ENCODE measurements at places on chromosomes 7 and 10.

DNA sequence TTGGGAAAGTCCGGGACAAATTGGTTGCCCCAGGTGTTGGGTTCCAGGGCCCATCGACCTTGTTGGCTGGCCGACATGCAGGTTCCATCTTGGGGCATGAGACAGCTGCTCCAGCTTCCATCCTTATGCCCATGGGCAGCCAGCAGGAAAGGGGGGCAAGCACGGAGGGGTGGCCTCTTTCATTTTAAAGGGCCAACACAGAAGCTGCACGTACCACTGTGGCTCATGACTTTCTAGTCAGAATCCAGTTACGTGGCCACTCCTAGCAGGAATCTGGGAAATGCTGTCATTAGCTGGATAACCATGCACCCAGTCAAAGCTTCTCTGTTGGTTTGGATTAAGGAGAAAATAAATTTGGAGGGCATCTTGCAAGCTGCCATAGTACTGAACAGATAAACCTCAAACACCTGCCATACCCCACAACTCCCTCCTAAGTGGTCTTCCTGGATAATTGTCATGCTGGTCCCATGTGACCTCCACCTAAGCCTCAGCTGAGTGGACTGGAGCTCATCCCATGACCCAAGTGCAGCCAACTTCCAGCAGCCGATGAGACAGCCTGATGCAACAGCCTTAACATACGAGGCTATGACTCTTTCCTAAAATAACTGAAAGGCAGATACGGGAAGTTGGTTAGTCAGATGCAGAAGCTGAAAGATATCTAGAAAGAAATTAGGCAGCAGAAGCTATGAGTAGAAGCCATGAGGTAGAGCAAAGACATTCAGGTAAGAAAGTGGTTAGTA lies 21.4 kb upstream of the GSDME start:
- no peak for DNase-seq

DNA sequence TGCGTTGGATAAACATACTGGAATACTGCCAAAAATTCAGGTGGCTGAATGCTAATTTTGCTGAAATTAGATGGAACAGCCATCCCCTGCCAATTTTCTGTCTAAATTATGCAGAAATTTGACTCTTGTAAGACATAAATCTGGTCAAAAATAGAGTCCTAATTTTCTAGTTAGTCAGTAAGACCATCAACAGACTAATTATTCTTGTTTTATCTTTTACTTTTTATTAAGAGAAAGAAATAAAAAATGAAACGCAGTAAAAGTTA lies 110.3 kb upstream of the GATA3 start:
- DNase-seq, result no peak

DNA sequence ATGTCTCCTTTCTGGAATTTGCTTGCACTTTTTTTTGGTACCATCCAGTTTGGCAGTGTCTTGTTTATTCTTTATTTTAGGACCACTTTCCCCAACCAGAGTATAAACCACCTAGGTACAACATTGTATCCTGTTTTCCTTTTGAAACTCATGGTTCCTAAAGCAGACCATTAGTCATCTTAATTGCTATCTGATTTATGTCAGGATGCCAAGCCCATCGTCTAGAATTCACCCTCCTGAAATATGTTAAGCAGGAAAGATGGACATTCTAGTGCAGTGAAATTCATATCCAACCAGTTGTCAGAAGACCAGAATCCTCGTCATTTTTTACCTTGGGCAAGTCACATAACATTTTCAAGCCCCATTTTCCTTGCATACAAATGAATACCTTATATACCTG lies 223.6 kb upstream of the KMT2E start:
- no peak for DNase-seq

- no peak for DNase-seq
Measured at GRCh38 chr7:125529249-125529648, 599.6 kb upstream of the POT1 start.

Data from NCI-H1105 (cell line).